ENCODE measurements at places on chromosomes 2 and 18.

GRCh38 chr2:74149570-74150319 lies 2.0 kb upstream of the BOLA3 start:
- no peak for DNase-seq

- DNase-seq, result no peak
These were observed 49.9 kb downstream of the ST8SIA5 start for GRCh38 chr18:46706968-46707367.

- no peak for DNase-seq
These were observed 638 bp downstream of the CEP192 start for GRCh38 chr18:12991821-12992179.

DNA sequence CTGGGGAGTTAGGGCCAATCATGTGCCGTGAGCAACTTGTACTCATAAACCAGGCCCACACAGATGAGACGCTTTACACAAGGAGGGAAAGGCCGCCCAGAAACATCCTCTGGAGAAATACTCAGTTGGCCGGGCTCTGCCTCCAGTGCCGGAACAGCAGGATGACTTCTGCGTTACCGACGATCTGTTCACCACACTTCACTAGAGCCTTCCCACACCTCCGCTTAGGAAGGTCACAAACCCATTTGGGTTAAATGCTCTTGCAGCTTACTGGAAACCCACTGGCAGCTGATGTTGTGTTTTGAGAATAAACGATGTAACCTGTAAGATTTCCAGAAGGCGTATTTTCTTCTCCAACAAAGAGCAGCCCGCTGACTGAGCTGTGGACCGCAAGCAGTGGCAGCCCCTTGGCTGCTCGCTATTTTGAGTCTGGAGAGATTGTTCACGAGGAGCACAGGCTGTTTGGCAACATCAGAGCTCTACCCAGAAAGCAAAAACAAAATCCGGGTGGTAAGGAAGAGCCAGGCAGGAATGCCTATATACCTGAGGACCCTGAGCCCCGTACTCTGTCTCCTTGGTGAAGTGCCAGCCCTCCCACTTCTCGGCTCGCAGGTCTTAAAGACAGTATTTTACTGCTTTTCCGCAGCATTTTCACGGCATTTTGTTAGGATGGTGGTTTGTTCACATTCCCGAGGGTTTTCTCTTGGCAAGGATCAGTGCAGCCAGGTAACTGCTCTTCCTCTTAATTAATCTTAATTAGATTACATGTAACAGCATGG lies 44.0 kb downstream of the COLEC12 start:
- DNase-seq, result no peak

DNA sequence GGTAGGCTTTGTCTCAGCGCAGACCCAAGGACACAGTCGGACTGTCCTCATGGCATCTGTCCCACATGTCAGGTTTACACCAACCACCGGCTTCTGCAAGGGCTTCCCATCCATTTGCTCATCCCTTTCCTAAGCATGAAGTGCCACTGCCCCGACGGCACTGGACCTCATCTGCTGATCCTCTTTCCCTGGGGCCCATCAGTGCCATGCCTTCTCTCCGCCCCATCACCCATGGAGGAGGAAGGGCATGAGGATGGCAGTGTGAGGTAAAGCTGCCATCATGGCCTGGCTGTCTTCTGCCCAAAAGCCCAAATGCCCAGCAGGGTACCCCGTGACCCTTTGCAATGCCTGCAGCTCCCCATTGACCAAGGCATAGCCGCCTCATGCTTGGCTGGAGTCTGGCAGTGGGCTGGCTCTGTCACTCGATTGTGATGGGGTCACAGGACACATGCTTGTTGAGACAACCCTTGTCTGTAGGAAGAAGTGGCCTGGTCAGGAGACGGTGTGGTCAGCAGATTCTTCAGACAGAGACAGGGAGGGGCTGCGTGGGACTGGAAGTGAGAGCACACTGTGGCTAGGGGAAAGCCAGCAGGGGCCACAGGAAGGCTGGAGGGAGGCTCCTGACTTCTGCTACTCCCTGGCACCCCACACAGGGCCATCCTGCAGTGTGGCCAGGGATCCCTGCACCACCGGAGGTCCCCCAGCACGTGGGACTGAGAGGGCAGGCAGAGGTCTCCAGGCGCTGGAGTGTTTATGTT lies 493.7 kb upstream of the HS6ST1 start:
- no peak for DNase-seq

- DNase-seq, result no peak
These were observed 3.6 kb downstream of the IAH1 start for GRCh38 chr2:9477914-9478313.

- DNase-seq, result no peak
These were observed 14.5 kb downstream of the SH3RF3 start for GRCh38 chr2:109143214-109144187.

DNA sequence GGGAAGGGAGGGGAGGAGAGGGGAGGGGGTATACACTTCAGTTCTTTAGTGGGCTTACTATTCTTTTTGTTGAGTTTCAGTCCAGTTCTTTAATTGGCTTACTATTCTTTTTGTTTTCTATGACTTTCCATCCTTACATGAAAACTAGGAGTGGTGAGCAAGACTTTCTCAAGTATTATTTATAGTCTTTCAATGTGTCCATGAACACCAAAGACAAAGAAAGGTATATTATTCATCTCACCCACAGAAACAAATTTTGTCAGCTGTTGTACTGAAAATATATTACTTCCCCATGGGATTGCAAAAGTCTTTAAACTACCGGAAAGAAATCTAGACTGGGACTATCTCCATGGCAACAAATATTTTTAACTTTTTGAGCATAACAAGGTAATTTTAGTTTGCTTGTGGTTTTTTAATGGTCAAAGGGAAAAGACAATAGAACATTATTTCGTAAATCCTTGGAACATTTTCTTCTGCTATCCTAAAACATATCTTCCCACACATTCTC lies 17.6 kb downstream of the ADAM17 start:
- DNase-seq, result no peak

DNA sequence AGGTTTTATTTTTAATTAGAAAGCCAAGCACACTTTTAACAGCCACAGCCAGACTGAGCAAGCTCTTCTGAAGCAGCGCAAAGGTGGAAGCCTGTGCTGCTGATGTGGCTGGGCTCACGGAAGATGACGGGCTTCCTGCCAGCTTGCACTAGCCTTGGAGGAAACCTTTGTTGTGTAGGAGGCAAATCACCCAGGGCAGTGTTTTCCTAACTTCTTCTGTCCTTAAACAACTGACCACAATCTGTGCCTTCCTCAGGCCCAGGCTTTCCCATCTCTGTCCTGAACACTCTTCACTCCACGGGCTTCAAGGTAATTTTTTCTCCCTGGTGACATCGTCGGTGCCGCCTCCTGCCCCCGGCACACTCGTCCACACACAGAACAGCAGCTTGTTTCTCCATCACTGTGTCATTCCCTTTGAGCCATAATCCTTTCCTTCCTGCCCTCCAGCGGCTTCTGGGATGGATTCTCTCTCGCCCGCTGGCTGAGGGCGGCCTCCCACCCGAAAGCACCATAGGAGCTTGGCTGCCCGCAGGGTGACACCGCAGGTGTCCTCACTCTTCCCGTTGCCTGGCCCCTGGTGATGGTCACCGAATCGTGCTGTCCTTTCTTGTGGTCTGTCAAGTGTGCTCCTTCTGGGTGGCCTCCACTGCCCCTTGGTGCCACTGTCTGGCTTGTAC lies 31.1 kb upstream of the INHBB start:
- DNase-seq, result no peak

- no peak for DNase-seq
These were observed 19.5 kb downstream of the RALBP1 start for GRCh38 chr18:9494778-9495331.

Data from T-helper 17 cell (primary cell).